ENCODE measurements at places on chromosomes 3 and 15.

DNA sequence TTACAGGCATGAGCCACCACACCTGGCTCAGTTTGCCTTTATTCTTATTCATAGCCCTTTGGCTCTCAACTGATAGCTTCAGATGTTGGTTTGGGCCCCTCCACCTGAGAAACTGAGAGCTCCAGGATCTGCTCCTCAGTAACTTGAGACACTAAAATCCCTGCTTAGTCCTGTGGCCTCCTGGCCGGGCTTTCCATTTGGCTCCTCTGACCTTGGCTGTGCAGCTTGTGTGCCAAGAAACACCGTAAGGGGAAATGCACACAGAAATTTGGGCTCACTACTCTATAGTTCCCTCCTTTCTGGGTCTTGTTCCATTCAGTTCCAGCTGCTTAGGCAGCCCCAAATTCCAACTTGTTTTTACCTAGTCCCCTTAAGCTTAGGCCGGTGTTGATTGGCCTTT lies 24.9 kb downstream of the NIPA2 start:
- no peak for DNase-seq

- no peak for DNase-seq
Measured at GRCh38 chr3:95399585-95399984, 1336.7 kb downstream of the NSUN3 start.

DNA sequence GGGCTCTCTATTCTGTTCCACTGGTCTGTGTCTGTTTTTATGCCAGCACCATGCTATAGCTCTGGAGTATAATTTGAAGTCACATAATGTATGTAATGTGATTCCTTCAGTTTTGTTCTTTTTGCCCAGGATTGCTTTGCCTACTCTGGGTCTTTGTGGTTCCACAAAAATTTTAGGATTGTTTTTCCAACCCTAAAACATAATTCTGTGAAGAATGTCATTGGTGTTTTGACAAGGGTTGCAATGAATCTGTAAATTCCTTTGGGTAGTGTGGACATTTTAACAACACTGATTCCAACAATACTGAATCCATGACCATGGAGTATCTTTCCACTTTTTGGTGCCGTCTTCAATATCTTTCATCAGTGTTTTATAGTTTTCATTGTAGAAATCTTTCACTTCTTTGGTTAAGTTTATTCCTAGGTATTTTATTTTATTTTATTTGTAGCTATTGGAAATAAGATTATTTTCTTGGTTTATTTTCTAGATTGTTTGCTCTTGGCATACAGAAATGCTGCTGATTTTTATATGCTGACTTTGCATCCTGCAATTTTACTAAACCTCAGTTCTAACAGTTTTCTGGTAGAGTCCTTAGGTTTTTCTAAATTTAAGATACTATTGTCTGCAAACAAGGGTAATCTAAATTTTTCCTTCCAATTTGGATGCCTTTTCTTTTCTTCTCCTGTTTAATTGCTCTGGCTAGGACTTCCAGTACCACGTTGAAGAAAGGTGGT lies 29.7 kb downstream of the TJP1 start:
- no peak for DNase-seq

DNA sequence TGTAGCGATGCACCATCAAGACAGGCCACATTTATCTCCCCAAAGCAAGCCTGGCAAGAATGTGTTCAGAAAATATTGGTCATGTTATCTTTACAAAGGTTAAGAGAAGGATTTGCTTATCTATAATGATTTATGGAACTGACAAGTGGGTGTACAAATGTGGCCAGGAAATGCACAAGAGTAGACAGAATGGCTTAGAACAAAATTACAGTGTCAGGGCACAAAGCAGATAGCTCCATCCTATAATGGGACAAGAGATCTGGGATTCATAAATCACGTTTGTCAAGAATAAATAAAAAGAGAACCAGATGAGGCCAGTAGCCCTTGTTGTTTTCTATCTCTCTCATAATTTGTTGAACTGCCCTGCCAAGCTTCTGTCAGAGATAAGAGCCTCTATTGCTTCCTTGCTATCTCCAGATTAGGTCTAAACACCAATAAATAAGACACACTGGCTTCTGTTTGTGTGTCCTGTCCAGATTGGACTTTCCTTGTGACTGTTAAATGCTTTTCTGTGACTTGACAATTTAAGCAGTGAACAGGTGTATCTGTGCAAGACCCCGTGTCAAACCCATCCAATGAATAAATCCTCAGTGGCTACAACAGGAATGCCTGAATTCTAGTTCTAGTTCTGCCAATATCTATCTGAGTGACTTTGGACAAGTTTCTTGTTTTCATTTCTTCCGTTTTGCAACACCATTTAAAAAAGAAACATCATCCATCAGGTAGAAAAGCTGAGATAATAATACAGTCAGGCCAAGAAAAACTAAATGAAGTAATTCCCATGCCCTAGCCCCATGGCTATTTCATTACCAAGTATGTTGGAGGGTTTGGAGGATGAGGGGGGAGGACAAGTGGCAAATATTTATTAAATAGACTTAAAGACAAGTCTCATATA lies 157.2 kb downstream of the DCLK3 start:
- no peak for DNase-seq

- no peak for DNase-seq
Measured at GRCh38 chr3:111861391-111861790, 2.3 kb downstream of the PHLDB2 start.

GRCh38 chr3:5165698-5166097 lies 21.8 kb upstream of the EDEM1 start:
- no peak for DNase-seq

GRCh38 chr3:150218841-150219240 lies 189.3 kb upstream of the TSC22D2 start:
- no peak for DNase-seq

GRCh38 chr15:100968050-100968966 lies 49.2 kb downstream of the LRRK1 start:
- no peak for DNase-seq

DNA sequence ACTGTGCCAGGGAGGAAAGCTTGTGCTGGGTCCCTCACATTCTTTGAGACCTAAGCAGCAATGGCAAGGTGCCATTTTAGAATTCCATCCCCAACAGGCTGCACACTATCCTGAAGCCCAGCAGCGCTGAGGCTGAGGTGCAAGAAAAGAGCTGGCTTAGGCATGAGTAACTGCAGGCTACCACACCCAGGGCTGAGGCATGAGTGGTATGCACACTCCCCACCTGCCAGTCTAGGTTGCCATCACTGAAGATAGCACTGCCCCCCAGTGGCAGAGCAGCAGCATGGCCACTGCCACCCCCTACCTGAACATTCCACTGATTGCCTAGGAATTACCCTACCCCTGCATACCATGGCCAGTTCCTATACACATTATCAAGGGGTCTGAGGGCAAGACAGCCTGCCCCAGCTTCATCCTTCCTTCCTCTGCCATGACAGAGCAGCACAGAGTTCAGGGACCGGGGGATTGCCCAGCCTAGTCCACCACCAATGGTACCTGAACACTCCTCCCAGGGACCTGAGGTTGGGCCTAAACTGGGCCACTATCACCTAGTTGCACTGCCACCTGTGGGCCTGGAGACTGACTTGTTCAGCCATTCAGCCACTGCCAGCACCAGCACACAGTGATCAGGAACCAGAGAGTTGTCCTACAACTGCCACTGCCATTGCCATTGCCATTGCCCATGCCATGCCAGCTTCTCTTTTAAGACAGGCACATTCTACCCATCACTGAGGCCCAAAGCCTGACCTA lies 129.8 kb downstream of the SATB1 start:
- no peak for DNase-seq

GRCh38 chr15:51642696-51643095 lies 20.1 kb upstream of the DMXL2 start:
- no peak for DNase-seq

DNA sequence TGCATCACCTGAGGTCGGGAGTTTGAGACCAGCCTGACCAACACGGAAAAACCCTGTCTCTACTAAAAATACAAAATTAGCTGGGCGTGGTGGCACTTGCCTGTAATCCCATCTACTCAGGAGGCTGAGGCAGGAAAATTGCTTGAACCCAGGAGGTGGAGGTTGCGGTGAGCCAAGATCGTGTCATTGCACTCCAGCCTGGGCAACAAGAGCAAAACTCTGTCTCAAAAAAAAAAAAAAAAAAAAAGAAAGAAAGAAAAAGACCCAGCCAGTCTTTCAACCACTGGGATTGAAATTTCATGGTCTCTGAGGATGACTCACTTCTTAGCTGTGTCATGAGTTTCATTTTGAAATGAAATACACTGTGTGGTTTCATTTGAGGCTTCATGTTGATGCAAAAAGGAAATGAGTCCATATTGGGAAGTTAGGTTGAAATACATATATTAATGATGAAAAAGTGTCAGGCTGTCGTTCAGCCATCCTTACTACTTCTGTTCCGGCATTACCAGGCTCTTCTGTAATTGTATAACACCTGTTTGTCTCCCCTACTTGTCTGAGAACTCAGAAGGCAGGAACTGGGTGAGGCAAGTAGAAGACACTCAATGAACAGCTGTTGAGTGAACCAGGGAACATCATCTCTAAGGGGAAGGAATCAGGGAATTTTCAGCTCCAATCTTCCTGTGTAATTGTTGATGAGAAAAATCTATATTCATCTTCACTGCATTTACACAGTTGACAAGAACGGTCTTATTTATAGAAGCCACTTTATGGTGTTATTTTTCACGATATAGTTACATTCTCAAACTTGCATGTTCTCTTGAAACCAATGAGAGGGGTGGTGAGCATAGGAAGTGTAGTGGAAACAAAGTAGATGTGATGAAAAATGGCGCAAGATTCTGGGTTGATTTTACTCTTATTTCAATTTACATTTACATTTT lies 87.4 kb downstream of the NFKBIZ start:
- no peak for DNase-seq

- DNase-seq, result no peak
Measured at GRCh38 chr3:181881749-181882148, 170.0 kb downstream of the SOX2 start.
